Head of caudate nucleus (tissue), 42 donors: ENCODE measurements at places on chromosomes 1 and 21.

DNA sequence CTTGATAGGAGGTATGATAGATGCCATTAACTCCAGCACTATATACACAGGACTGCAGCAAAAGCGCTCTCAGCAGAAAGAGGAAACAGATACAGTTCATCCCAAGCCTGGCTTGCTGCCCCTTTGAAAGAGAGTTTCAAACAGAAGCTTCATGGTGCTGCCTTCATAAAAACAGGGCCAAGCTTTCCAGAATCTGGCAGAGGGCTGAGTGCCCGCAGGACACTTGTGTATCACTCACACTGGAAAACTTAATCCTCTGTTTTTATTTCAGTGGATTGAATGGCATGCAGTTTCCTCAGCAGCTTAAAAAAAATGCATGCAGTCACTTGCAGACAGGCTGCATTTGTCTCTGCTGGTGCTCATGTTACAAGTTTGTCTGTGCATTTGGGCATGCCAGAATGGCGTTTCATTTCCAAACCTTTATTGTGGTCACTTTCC, 40.4 kb downstream of the KCNJ15 start:
- no peak for DNase-seq

- DNase-seq, result peak; percentile 43
Observed at GRCh38 chr1:81414488-81415015, 386.2 kb upstream of the ADGRL2 start.

DNA sequence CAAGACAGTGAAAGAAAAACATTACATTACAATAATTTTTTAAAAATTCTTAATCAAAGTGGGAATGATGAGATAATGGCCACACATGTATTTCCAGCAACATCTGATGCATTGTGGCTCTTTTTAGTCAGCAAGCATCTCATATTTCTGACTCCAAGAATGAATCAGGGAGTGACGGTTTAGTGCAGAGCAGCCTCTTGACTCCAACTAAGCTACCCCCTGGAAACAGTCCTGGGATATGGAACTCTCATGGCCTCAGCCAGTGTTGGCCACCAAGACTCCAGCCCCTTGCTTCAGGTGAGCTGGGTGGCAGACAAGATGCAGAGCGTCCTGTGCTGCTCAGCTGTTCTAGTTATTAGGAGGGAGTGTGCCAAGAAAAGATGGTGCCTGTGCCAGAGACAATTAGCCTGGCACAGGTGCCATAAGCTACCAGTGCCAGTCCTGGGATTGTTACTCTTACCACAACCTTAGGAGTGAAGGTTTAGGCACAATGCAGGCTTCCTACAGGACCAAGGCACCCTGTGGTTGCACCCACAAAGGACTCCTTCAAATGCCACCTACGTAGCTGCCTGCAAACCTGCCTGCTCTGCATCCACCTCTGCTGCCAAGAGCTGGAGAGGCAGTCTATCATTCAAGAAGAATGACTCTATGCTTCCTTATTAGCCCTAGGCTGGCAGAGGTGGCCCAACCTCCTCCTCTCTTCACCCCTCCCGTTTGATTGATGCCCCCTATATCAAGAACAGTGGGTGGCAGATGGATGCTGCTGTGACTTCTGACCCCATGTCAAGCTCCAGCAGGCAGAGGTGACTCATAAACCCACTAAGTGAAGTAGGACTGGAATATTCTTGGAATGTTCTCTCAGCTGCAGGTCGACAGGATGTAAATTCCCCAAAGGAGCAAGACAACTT, 6.0 kb upstream of the SEC16B start:
- peak; percentile 22 for DNase-seq

DNA sequence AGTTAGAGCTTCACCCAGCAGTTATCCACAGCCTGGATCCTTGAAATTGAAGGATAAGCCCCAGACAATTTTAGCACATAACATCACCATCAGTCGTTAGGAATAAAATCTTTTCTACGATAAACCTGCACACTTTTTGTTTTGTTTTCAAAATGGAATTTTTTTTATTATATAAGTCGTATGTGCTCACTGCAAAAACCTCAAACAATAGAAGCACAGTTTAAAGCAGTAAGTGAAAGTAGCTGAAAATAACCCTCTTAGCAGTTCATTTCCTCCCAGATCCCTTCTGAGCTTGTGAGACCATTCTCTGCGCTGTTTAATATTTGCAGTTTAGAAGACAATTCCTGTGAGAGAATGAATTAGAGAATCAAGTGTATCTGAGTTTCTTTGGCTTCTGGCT, 38.3 kb downstream of the ELK4 start:
- DNase-seq, result no peak

DNA sequence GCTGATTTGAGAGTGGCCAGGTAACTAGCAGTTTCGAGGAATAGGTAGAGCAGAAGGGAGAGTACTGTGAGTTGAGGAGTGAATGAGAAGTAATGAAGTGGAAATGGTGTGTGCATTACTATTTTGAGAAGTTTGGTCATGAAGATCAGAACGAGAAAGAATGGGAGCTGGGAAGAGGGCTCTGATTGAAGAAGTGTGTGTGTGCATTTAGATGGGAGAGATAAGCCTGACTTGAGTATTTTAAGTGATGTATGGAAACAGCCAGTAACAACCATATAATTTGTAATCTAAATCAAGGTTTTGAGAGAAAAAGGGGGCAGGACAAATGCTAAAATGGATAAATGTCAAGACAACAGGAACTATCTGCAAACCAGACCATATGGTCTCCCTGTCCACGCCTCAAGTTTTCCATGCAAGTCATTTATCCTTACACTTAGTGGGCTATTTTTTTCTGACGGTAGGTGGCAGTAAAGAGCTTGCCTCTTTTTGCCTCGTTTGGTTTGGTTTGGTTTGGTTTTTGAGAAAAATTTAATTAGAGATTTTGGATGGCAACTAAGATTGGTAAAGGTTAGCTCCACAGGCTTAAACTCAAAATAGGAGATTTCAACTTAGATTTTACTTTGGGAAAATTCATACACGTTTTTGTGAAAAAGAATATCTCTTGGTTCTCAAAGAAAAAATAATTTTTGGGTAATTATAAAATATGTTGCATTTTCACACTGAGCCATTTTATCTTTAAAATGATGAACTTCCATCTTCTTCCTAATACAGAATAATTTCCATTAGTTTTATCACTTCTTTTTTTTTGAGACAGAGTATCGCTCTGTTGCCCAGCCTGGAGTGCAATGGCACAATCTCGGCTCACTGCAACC, 9.5 kb upstream of the B3GALNT2 start:
- DNase-seq, result no peak

DNA sequence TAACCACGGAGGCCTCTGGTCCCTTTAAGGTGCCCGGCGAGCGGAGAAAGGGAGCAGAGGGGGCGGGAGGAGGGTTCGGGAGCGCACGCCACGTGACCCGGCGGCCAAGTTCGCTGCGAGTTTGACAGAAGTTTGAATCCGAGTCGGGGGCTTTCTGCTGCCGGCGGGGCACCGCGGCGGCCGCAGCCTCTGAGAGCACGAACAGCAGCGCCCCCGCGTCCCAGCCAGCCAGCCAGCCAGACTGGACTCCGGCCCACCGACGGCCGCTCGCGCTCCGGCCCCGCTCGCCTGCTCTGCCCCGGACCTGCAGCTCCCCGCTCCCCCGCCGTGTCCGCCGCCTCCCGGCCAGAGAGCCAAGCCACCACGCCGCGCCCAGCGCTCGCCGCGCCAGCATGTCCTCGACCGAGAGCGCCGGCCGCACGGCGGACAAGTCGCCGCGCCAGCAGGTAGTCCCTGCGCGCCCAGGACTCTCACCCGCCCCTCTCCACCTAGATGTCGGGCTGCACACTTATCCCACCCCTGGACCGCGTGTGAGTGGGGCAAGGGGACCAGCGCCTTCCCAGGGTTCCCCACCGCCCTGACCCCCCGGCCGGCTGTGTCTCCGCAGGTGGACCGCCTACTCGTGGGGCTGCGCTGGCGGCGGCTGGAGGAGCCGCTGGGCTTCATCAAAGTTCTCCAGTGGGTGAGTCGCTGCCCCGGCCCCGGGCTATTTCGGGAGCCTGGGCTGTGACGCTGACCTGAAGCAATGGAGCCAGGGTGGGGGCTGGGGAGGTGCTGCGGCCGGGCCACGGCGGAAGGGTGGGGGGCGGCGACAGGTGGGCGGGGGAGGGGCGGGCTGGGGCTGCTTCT, at the start of gene SYPL2:
TSS of gene SYPL2 (plus strand) at position 95 of the 849 bp plus-strand sequence. CDS start at position 393, 298 bp downstream.
- DNase-seq, result peak; percentile 9

GRCh38 chr1:172801771-172802322, 142.9 kb downstream of the FASLG start:
- no peak for DNase-seq
